ENCODE measurements at places on chromosomes 6 and 20. TPM values are rescaled to one million over a fixed set of nuclear protein-coding genes. Genes with fewer than 3 reads are reported as not detected.

C20orf144 gene
- not detected for total RNA-seq

COL11A2 gene
- total RNA-seq, result 0.63 TPM

CAP2 gene
- total RNA-seq, result 11.6 TPM

RAB44 gene
- not detected for total RNA-seq

SNX21 gene
- total RNA-seq, result 90.1 TPM

EYS gene
- 0.07 TPM for total RNA-seq

OOEP gene
- total RNA-seq, result not detected

SAMD10 gene
- total RNA-seq, result 13.4 TPM

TMEM200A gene
- 0.40 TPM for total RNA-seq

HNF4A gene
- not detected for total RNA-seq

RPS6KA2 gene
- total RNA-seq, result 5.1 TPM

PPP1R14C gene
- 3.0 TPM for total RNA-seq

BPI gene
- not detected for total RNA-seq

HMGCLL1 gene
- not detected for total RNA-seq

OVOL2 gene
- total RNA-seq, result 23.1 TPM

HLA-DOA gene
- not detected for total RNA-seq

TULP1 gene
- not detected for total RNA-seq

PTCRA gene
- total RNA-seq, result not detected

PPP1R3G gene
- 3.2 TPM for total RNA-seq

TNFAIP3 gene
- 21.9 TPM for total RNA-seq

SIRPD gene
- 0.18 TPM for total RNA-seq

KIZ gene
- 13.4 TPM for total RNA-seq

FAM83C gene
- total RNA-seq, result not detected

TRMT11 gene
- 17.9 TPM for total RNA-seq

EDN3 gene
- total RNA-seq, result not detected

EMILIN3 gene
- not detected for total RNA-seq
